Lower leg skin (tissue), 4 donors: ENCODE measurements at places on chromosomes 6 and 20. TPM values are rescaled to one million over a fixed set of nuclear protein-coding genes. Genes with fewer than 3 reads are reported as not detected.

- DNase-seq: no peak
Measured at GRCh38 chr20:47500554-47500953, 1.1 kb upstream of the NCOA3 start.

- DNase-seq: peak; percentile 39
Measured at GRCh38 chr20:37238426-37238825, 23.2 kb downstream of the GHRH start.

DNA sequence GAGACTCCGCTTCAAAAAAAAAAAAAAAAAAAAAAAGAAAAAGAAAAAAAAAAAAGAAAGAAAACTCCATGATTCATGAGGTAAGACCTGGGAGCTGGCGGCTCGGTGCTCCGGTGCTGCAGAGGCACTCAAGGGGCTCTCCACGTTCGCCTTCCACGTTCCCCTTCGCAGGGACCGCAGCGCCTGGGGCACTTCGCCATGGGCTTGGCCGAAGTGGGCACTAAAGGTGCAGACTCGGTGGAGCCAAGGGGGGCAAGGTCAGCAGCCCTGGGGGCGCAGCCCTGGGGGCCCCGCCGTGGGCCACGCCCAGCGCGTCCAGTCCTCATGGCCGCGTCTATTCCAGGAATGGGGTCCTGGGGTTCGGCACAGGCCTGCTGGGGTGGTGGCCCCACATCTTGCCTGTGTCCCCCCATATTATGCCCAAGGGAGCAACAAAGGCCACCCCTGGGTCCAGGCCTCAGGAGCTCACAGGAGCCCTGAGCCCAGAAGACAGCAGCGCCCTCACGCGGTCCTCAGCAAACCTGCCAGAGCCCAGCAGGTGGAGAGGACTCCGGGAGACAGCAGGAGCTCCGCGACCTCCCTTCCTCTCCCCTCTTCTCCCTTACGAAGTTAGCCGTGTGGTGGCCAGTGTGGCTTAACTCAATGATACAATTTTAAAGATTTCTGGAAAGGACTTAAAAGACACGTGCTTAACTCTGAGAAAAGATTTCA is 21.9 kb downstream of the ZBTB46 start:
- no peak for DNase-seq

GRCh38 chr6:52976149-52976548 is 18.9 kb downstream of the GSTA4 start:
- DNase-seq: no peak

- peak; percentile 32 for DNase-seq
Measured at GRCh38 chr6:154458565-154459470, 51.7 kb downstream of the CNKSR3 start.

GRCh38 chr6:165055231-165055630 is 254.2 kb downstream of the C6orf118 start:
- DNase-seq: no peak

- DNase-seq: no peak
Measured at GRCh38 chr6:123641497-123641896, 4.7 kb upstream of the TRDN start.

- DNase-seq: no peak
Measured at GRCh38 chr6:146917182-146917581, 287.0 kb upstream of the STXBP5 start.

DNA sequence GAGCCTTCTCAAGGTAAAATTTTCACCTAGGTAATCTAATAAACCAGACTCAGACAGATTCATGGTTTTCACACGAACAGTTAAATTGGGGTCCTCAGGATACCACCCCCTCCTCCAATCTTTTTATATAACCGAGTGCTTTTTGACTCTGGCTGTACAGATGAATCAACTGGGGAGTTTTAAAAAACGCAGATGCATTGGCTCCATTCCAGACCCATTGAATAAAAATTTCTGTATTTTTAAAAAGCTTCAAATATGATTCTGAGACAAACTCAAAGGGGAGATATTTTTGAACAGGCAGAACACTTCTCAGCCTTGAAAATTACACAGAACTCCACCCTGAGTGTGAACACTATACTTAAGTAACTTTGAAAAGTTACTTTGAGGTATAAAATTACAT is 7.2 kb downstream of the UTRN start:
- DNase-seq: no peak

GRCh38 chr20:18440403-18440802 is 26.4 kb downstream of the DZANK1 start:
- no peak for DNase-seq

The BPIFB2 gene
- total RNA-seq: not detected

The CCND3 gene
- 130 TPM for total RNA-seq
